ENCODE measurements at places on chromosomes 1 and 21.

DNA sequence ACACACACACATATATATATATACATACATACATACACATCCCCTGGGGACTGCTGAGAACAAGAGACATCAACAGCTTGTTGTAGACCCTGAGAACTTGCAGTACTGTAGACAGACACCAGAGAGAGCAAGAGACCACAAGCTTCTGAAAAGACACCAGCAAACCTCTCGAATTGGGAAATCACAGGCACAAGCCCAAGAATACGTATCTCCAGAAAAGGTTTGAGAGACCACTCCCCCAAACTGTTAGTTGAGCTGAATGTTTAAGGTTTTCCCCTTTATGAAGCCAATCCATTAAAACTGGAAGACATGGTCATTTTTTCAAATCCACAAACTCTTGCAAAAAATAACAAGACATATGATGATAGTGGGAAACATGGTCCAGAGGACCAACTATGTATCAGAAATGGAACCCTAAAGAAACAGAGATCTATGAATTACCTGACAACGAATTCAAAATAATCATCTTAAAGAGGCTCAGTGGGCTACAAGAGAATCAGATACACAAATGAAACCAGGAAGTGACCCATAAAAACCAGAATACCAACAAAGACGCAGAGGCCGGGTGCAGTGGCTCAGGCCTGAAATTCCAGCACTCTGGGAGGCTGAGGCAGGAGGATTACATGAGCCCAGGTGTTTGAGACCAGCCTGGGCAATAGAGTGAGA is 45.1 kb downstream of the SLC2A1 start:
- DNase-seq, result peak; percentile 80

- no peak for DNase-seq
Measured at GRCh38 chr1:245207056-245207638, 52.4 kb downstream of the KIF26B start.

DNA sequence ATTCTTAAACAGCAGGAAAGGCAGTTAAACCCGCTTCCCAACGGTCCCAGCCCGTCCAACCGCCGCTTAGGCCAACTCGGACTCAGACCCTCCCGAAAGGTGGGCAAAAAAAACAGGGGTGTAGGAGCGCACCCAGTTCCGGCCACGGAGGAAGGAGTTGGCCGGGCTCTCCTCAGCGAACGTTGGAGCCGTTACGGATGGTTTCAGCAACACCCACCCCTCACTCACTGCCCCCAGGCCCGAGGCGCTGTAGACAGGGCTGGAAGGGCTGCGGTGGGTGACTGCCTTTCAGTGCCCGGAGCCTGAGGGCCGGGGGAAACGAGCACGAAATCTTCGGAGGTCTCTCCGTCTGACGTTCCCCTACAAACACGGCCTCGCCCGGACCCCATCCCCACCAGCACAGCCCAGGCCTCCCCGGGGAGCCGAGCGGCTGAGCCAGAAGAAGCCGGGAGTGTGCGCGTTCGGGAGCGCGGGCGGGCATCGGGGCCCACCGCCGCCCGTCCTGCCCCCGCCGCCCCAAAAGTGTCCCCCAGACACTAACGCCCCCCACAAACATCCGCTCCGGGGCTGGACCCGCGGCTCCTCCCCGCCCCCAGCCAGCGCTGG is 1.3 kb downstream of the KDM5B start:
- DNase-seq, result peak; percentile 52

- DNase-seq, result peak; percentile 51
Measured at GRCh38 chr21:44875316-44875700, 1.8 kb upstream of the PTTG1IP start.

DNA sequence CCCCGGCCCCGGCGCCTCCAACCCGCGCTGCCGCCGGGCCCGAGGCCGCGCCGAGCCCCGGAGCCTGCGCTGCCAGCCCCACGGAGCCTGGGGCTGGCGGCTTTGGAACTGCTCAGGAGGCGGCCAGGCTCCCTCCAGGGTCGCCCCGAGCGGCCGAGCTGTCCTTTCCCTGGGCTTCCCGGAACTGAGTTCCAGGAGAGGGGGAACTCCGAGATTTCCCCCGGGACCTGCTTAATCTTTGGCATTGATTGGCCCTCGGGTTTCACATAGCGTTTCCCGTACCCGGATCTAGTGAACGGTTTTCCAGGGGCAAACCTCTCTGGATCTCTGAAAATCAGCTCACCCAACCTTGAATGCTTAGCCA is 504 bp downstream of the H6PD start:
- DNase-seq, result no peak

DNA sequence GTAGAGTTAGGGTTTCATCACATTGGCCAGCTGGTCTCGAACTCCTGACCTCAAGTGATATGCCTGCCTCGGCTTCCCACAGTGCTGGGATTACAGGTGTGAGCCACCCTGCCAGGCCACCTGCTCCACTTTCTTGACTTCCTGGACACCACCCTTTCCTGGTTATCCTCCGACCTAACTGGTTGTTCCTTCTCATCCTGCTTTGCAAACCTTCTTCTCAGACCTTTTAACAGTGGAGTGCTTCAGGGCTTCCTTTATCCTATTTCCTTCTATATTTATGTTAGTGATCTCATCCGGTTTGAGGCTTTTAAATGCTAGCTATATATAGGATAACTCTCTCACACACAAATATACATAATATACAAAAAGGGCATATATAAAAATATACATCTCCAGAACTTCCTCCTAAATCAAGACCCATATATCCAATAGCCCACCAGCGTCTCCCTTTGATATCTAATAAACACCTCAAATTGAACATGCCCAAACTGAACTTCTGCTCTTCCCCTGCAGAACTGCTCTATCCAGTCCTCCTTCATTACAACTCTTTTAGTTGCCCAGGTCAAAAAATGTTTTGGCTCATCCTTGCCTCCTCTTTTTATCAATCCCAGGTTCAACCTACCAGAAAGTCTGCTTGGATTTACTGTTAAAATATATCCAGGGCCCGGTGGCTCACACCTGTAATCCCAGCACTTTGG is 19.5 kb upstream of the UQCRHL start:
- DNase-seq, result no peak

DNA sequence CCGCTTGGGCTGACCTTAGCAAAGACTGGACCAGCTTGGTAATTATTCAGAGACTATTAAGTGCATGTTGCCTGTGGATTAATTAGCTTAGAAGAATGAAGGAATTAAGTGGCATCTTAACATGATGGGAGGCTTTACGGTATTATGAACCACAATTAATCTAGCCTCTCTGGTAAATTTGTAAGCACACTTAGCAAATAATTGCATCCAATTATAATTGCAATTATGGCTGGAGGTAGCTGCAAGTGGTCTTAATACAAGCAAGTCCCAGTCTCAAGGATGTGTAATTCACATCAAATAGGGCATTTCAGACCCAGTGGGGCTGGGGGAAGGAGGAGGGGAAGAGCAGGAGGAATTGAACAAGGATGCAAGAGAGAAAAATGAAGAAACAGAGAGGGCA is 151.6 kb downstream of the CNIH3 start:
- DNase-seq, result no peak

DNA sequence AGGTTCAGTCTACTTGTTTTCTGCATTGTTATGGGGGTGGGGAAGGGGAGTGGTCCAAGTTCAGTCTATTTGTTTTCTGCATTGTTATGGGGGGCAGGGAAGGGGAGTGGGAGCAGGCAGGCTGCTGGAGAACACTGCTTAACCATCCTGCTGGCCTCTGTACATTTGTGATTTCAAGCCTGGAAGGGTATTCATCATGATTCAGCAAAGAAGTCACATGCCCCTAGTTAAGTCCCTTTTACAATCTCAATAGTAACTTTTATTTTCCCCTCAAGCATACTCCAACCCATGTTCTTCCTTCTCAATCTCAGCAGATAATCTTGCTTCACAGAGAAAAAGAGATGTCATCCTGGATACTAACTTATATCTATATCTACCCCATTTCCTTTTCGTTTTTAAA is 7.9 kb downstream of the LYST start:
- DNase-seq, result no peak

Data from activated CD4-positive, alpha-beta T cell treated with anti-CD3 and anti-CD28 coated beads, Interleukin-2, Interleukin-6, amounts not matched to agents 100 ng/mL and 50 ng/mL, durations not matched to agents 16 hours and 8 hours (primary cell).